Activated CD8-positive, alpha-beta memory T cell treated with anti-CD3 and anti-CD28 coated beads for 1 hour (primary cell): ENCODE measurements at places on chromosomes 4 and X.

DNA sequence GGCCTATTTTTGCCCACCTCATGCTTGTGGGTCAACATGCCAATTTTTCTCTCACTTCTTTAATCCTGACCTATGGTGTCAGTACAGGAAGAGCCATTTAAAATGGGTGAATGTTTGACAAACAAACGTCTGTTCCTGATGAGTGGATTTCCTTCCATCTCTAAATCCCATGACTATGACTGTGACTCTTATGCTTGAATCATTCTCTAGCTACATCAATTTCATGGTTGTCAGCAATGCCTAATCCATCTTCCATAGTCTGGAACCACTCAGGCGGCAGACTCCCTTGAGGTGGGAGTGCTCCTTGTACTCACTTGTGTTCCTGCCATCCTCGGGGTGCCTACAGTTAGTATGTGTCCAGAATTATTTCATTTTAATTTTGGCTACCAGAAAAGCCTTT is 194.9 kb upstream of the RPS6KA3 start:
- DNase-seq = no peak

- no peak for DNase-seq
Observed at GRCh38 chrX:154029439-154029838, 9.7 kb upstream of the IRAK1 start.

DNA sequence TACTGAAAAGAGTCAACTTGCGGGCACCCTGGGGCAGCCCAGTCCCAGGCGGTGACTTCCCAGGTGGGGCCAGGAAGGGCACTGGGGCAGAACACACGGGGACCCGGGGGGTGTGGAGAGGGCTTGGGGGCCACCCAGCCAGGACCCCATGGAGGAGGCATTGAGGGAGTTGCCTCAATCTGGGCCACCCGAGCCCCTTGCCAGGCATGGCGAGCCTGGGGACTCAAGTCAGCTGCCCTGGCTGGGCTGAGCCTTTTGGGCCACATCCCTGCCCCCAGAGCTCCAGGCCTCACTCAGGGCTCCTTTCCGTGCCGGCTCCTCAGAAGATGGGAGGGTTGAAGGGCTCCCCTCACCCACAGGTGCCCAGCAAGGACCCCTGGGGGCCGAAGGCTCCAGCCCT is 6.6 kb upstream of the CPLX1 start:
- DNase-seq = no peak

DNA sequence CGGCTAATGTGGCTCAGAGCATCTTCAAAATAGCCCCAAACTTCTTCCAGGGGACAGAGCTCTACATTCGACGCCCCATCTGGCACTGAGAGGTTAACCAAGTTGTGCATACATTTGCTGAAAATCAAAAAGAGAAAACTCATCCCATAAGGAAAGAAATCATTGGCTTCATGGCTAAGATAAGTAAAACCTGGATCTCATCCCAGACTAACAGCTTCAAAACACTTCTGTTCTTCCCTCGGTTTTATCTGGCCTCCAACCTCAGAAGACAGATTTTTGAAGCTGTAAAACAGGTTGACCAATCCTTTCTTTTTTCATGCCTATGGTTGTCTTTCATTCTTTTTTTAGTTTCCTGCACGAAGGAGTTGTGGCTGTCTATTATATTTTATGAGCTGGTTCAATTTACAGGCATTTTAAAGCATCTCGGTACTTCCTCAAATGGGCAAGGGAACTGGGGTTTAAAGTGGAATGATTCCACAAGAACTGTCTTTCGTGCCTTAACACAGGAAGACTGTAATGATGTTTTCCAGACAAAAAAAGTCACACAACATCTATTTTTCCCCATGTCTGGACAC is 107.6 kb downstream of the DLG3 start:
- no peak for DNase-seq

DNA sequence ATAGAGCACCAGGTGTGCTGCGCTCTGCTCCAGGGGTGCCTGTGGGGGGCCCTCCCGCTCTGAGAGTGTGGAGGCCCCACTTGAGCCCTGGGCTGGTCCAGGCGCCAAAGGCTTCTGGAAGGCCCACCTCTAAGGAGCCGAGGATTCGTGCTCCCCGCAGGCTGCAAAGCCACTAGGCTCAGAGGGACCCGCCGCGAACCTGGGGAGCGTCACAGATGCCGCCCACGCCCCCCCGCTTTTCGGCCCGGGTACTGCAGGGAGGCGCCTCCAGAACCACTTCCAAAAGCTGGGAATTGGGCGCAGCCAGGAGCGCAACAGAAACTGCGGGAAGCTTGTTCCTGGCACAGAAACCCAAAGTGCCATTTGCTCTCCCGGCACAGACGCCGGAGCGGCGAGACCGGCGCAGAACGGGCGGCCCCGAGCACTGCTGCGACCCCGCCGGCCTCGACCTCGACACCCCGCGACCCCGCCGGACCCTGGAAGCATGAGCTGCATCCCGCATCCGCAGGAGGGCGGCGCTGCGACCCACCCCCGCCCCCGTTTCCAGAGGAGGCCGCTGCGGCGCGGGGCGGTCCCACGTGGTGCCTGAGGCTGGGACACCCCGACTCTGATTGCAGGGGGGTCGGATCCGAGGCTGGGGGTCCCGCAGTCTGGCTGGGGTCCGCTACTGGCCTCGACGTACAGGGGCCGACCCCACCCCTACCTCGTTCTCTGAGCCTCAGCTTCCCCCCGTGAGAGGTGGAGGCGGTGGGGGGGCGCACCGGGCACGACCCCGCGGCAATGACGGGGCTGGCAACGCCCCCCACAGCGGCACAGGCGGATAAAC is 30.8 kb downstream of the CPLX1 start:
- no peak for DNase-seq

GRCh38 chr4:145626623-145626982 is 7.4 kb downstream of the MMAA start:
- no peak for DNase-seq

- DNase-seq = no peak
Observed at GRCh38 chrX:43813898-43814297, 68.4 kb downstream of the MAOB start.

DNA sequence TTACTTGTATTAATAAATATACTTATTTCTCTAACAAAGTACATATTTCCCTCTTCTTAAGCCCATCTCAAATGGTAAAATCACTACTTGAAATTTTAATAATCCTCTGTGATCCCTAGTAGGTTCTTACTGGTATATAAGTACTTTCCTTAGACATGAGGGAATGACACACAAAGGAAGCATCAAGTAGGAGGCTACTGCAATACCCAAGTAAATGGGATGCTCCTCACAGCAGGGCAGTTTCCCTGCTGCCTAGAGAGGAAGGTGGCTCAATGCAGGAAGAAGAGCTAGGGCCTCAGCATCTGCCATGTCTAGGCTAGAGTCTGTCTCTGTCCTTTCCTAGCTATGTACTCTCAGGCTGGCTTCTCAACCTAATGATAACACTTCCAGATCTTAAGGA is 122.1 kb upstream of the DIPK2B start:
- DNase-seq = no peak

GRCh38 chr4:181619651-181620050 is 623.6 kb upstream of the TENM3 start:
- no peak for DNase-seq

DNA sequence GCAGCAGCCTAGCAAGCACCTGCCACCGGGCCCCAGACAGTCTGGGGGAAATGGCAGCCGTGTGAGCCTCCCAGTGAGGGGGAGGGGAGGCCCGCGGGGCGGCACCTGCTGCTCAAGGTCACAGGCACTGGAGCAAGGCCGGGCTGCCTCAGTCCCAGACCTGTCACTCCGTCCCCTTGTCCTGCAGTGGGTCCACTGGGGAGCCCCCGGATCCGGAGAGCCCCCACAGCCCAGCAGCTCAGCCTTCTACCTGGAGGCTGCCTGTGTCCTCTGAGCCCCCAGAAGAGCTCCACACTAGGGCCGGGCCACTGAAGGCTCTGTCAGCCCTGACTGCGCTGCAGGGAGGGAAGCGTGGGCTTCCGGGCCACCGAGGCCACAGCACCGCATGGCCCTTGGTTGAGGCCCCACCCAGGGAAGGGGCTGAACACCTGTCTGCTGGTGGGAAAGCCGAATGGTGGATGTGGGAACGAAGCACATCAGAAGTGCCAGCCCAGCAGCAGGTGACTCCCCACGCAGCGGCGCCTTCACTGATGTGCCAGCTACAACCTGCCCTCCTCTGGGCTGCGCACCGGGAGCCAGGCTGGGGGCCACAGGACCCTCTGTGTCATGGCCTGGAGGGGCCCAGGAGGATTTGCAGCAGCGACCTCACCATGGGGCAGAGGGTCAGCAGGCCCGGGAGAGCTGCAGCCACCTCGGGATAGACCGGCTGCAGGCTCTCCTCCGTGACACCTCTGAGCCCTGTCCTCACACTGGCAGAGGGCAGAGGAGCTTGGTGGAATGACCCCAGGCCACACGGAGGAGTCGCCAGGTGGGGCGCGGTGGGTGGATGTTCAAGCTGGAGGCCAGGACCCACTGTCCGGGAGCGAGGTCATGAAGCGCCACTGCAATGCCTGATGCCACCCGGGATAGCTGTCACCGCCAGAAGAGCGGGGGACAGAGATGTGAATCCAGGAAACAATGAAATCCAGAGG is 35.0 kb upstream of the MXD4 start:
- no peak for DNase-seq

- no peak for DNase-seq
Observed at GRCh38 chr4:20839957-20840356, 139.7 kb downstream of the PACRGL start.

GRCh38 chr4:152663203-152664066 is 16.4 kb downstream of the TMEM154 start:
- DNase-seq = no peak

DNA sequence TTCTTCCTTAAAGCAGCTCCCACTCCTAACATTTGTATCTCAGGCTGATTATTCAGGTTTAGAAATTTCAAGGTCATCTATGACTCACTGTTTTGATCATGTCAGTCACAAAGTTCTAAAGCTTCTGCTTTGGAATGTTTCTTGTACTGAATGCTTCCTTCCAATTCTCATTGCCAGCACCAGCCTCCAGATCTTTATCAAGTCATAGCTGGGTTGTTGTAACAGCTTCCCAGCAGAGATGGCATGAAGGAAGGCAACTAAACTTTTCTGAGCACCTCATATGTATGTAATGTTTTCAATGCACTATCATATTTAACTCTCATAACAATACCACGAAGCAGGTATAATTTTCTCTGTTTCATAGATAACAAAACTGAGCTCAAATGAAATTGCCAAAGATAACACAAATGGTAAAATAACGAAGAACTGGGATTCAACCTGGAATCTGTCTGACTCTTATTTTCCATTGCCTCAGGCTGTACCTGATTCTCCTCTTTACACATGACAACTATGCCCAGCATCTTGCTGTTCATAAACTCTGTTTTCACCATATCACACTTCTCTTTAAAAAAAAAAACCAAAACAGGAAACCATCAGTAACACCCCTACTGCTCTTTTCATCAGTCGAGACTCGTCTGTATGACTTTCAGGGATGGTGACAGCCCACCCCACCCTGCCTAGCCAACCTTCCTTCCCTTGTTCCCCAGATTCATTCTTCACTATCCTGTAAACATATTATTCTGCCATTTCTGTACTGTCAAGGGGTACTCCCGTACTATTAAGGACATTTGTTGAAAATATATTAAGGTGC is 13.4 kb downstream of the TRPC3 start:
- no peak for DNase-seq

DNA sequence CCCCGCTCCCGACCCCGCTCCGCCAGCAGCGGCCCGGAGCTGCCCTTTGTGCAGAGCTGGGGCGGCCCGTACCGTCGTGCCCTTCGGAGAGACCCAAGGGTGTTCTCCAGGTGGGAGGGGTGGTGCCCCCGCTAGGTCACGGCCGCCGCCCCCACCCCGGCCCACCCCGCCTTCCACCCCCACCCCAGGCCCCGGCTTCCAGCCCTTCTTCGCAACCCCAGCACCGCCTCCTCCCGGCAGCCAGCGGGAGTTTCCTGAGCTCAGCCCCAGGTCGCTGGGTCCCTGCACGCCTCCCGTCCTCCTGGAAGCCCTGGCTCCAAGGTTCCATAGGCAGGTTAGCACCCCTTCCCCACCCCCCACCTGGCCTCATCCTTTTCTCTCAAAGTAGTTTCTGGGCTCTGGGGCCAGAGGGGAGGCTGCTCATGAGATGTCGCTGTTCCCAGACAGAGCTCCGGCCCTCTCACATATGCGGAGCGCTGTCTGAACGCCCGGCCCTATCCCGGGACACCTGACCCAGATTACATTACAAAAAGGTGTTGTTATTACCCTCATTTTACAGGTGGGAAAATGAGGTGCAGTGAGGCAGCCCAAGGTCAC is 25.2 kb upstream of the FGFR3 start:
- DNase-seq = no peak

- DNase-seq = no peak
Observed at GRCh38 chr4:23324021-23324690, 565.7 kb downstream of the PPARGC1A start.

- no peak for DNase-seq
Observed at GRCh38 chrX:130083656-130084382, 26.5 kb downstream of the ELF4 start.

DNA sequence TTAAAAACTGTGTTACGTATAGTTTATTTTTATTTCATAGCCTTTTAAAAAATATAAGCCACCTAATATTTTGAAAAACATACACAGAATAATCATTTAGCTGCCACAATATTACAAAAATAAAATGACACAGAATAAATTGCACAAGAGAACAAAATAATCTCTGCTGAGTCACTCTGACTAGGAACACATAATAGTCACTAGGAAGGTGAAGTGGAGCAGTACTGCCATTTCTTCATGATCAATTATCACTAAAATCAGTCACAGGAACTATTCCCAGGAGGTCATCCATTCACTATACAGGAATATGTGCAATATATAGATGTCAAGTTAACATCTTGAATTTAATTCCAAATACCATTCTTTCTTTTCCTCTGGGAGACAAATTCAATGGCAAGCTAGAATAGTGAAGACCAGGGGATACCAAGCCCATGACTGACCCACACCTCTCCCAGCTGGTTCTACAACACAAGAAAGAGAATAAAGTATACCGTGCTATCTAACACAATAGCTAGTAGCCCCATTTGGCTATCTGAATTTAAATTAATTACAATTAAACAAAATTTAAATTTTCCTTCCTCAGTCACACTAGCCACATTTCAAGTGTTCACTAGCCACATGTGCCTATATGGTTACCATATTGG is 5.9 kb downstream of the SMIM43 start:
- no peak for DNase-seq

DNA sequence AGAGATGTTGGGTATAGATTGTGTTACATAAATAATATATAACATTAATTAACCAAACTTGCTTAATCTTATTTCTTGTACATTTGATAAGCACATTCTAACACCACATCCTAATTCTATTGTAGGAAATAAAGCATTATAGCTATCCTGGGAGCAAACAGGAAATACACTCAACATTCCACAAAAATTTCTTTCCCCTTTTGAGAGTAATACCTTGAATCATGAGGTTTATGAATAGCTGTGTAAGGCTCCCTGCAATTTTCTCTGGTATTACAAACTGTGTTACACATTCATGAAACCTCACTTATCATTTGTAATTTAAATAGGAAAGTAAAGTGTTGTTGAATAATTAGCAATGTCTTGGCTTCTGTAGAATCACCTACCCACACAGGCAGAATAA is 95.1 kb downstream of the TMEM47 start:
- no peak for DNase-seq

- no peak for DNase-seq
Observed at GRCh38 chr4:82758701-82759685, 39.6 kb downstream of the SCD5 start.

GRCh38 chr4:44194365-44194764 is 254.2 kb downstream of the KCTD8 start:
- DNase-seq = no peak
